Testis (tissue), 5 donors: ENCODE measurements at places on chromosomes 11 and 22. TPM values are rescaled to one million over a fixed set of nuclear protein-coding genes. Genes with fewer than 3 reads are reported as not detected.

GRCh38 chr11:103920933-103921332 is 115.5 kb upstream of the DDI1 start:
- no peaks in the 10 kb centered on the region for H3K27me3 ChIP-seq
- H3K36me3 ChIP-seq = no peaks in the 10 kb centered on the region
- no peaks in the 10 kb centered on the region for H3K4me1 ChIP-seq
- no peak for DNase-seq
- no peak overlapping the region for H3K27ac ChIP-seq

MTFP1 gene
- total RNA-seq = 9.3 TPM

DNA sequence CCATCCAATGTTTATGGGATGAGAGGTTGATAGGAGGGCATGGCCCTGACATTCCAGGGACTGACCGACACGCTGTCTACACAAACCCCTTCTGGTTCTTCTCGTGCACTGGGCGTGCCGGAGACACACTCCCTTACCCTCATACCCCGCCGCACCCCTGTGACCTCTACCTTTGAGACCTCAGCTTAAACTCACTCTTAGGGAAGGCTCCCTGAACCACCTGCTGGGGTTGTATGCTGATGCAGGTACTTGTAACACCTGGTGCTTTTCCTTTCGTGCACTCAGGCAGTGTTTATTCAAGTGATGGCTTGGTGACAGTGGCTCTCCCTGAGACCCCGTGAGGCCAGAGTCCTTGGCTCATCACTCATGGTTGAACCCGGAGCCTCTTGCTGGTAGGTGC is 12.0 kb downstream of the PPARA start:
- no peak overlapping the region for H3K27ac ChIP-seq
- no peaks in the 10 kb centered on the region for H3K36me3 ChIP-seq
- H3K4me1 ChIP-seq = no peaks in the 10 kb centered on the region
- H3K27me3 ChIP-seq = no peaks in the 10 kb centered on the region
- no peak overlapping the region for H3K4me3 ChIP-seq
- DNase-seq = no peak

GRCh38 chr11:77039491-77040400 is 5.5 kb downstream of the B3GNT6 start:
- H3K4me1 ChIP-seq = peaks cover 9% of the 10 kb centered on the region
- peak overlapping the region; percentile 50 for H3K4me3 ChIP-seq
- DNase-seq = peak; percentile 81

DNA sequence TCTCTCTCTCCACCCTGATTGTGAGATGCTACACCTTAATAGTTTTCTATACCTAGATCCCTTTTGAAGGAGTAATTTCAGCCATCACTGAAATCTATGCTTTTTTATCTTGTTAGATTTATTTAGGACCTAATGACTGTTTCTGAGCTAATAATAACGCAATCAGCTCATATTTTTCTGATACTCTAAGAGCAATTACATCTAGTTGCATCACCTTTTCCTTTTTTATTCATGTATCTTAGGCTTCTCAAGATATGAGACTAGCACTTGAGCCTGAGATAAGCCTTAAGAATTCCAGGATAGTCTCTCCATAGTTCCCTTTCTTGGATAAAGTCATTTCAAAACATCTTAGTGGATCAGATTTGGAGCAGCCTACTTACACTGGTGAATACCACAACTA is 25.1 kb upstream of the CAVIN3 start:
- DNase-seq = no peak
- H3K4me1 ChIP-seq = no peaks in the 10 kb centered on the region
- no peak overlapping the region for H3K4me3 ChIP-seq
- H3K27me3 ChIP-seq = no peaks in the 10 kb centered on the region
- no peak overlapping the region for H3K27ac ChIP-seq
- no peaks in the 10 kb centered on the region for H3K36me3 ChIP-seq

- no peaks in the 10 kb centered on the region for H3K27me3 ChIP-seq
- no peak overlapping the region for H3K27ac ChIP-seq
- H3K36me3 ChIP-seq = no peaks in the 10 kb centered on the region
- no peak overlapping the region for H3K4me3 ChIP-seq
- no peak for DNase-seq
- peaks cover 8% of the 10 kb centered on the region for H3K4me1 ChIP-seq
These were observed 96.0 kb downstream of the WNT7B start for GRCh38 chr22:45880716-45881523.

OR8G1 gene
- total RNA-seq = 1.2 TPM

GRCh38 chr22:35442471-35442870 is 42.5 kb downstream of the MCM5 start:
- no peaks in the 10 kb centered on the region for H3K4me1 ChIP-seq
- H3K36me3 ChIP-seq = no peaks in the 10 kb centered on the region
- no peak overlapping the region for H3K4me3 ChIP-seq
- H3K27ac ChIP-seq = no peak overlapping the region
- no peaks in the 10 kb centered on the region for H3K27me3 ChIP-seq

LSP1 gene
- 13.0 TPM for total RNA-seq

FREY1 gene
- total RNA-seq = 22.7 TPM

C11orf97 gene
- total RNA-seq = 10.4 TPM

DNA sequence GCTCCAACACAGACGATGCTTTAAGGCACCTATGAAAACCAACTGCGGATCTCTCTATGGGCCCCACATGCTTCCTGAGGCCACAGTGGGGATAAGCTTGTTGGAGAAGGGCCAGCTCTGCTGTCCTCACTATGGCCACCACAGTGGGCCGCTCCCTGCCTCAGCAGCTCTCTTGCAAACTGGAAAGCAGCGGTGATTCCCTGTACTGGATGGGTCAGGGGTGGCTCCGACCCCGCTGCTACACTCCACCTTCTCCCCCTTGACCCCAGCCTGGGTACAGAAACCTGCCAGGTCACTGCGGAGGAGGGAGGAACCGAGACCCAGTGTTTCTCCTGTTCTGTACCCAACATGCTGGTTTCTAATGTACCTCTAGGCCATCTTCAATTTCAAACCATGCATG is 403.9 kb downstream of the CTTN start:
- H3K27me3 ChIP-seq = no peaks in the 10 kb centered on the region
- no peak overlapping the region for H3K4me3 ChIP-seq
- H3K36me3 ChIP-seq = no peaks in the 10 kb centered on the region
- H3K27ac ChIP-seq = no peak overlapping the region

- H3K4me1 ChIP-seq = no peaks in the 10 kb centered on the region
- no peak overlapping the region for H3K4me3 ChIP-seq
- no peak for DNase-seq
- H3K36me3 ChIP-seq = no peaks in the 10 kb centered on the region
- H3K27me3 ChIP-seq = no peaks in the 10 kb centered on the region
These were observed 47.6 kb upstream of the PARVG start for GRCh38 chr22:44133161-44133560.

DNA sequence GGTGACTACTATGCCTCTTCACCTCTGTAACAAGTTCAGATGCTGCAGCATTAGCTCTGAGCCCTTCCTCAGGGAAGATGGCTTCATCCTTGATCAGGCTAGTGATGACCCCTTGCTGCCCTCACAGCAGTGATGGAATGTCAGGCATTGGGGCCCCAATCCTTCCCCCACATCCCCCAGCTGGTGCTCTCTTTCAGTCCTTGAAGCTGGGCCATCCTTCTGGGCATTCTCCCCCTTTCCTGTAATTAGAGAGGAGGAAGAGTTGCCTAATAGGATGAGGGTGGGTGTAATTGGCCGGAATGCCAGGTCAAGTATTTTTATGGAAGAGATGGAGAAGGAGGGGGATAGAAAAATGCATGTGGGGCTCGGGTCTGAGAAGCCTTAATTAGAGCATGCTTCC is 62.6 kb downstream of the TRAF6 start:
- no peaks in the 10 kb centered on the region for H3K27me3 ChIP-seq
- DNase-seq = no peak
- H3K27ac ChIP-seq = no peak overlapping the region
- H3K4me3 ChIP-seq = no peak overlapping the region

- H3K27me3 ChIP-seq = no peaks in the 10 kb centered on the region
- no peak overlapping the region for H3K4me3 ChIP-seq
- H3K4me1 ChIP-seq = peaks cover 15% of the 10 kb centered on the region
- no peak for DNase-seq
- H3K27ac ChIP-seq = no peak overlapping the region
These were observed 2.5 kb downstream of the LIF start for GRCh38 chr22:30244066-30244465.

DNA sequence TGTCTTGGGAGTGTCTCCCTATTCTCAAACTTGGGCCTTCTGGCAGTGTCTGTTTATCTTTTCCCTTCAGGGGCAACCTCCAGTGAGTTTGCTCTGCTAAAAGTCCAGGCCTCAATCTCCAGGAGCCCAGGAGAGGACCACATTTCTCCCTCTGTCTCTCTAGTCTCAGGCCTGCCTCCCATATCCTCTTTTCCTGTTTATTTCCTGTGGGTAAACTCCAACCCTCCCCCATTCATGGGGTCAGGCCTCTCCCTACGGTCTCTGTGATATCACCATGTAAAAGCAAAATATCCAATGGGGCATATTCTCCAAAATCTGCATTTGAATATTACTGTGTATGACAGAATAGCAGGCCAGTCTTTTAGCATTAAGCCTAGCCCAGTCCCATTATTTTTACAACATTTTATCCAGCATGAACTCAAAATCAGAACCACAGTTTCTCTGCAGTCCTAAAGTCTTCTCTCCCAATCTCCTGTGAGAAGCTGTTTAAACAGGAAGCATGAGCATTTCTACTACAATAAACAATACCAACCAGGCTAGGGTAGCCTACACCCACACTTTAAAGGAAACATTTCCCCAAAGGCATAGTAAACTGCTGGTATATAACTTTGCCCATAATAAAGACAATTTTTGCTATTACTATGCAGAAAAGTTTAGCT is 18.0 kb upstream of the TMEM135 start:
- no peaks in the 10 kb centered on the region for H3K27me3 ChIP-seq
- no peaks in the 10 kb centered on the region for H3K36me3 ChIP-seq
- DNase-seq = no peak

DNA sequence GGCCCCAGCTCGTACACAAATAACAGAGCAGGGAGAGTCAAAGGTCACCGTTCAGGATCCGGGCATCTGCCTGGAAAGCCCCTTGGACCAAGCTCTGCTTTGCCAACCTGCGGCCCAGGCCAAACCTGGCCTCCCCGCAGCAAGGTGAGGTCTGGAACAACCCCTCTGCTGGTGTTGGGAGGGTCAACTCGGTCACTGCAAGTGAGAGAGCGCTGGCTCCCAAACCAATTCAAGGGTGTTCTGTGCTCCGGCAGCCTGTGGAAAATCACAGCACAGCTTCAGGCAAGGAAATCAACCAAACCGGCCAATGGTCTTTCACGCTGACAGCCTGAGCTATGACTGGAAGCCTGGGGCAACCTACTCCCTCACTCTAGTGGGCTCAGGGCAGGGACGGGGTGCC is 63.4 kb downstream of the MYH9 start:
- no peaks in the 10 kb centered on the region for H3K36me3 ChIP-seq
- no peaks in the 10 kb centered on the region for H3K27me3 ChIP-seq
- no peak overlapping the region for H3K4me3 ChIP-seq
- peak overlapping the region; percentile 92 for H3K27ac ChIP-seq

DNA sequence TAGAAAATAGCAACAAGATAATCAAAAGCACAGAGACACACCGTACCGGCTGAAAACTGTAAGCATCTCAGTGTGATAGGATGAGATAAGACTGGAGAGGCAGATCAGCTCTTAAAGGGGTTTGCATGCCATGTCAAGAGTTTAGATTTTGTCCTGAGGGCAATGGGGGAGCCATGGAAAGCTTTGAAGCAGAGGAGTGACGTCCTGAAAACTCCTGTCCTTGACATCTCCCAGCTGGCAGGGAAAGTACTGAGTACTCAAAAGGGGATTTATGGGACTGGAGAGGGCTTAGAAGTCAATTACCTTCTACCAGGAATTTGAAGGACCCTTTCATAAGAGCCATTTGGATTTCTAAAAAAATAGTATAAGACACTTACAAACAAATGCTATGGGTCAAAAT is 420.5 kb upstream of the NARS2 start:
- DNase-seq = no peak
- no peaks in the 10 kb centered on the region for H3K27me3 ChIP-seq

DNA sequence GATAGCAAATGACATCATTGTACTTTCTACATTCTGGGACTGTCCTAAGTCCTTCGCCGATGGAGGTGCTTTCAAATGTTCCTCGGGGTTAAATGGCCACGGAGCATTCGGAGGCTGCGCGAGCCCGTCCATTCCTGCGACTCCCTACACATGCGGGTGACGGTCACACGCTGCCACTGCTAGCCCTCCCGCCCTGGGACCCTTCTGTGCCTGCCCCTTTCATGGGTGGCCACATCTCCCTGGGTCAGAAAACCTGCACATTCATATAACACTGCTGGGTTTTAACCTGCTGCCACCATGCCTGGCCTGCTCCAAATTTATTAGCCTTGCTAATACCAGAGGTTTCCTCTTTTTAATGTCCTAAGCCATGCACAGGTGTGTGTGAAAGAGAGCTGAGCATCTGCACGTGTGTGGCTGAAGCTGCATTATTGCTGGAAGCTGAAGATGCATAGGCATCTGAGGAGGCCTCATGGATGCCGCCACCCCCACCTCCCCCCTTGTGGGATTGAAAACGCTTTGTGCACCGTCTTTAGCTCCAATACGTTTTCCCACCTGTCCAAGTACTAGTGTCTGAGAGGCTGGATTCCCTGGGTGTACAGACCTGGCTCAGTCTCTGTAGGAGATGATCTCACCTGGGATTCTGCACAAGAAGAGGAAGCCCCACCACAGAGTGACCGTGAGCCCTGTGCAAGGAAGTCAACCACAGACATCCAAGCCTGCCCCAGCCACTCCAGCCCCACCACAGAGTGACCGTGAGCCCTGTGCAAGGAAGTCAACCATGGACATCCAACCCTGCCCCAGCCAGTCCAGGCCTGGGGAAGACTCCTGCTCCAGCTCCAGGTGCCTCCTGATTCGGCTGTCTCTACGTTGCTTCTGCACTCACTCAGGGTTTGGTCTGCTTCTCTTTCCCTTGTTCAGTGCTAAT is 626.4 kb downstream of the BRD1 start:
- no peaks in the 10 kb centered on the region for H3K27me3 ChIP-seq
- no peak for DNase-seq
- no peaks in the 10 kb centered on the region for H3K36me3 ChIP-seq

- H3K27me3 ChIP-seq = no peaks in the 10 kb centered on the region
- H3K27ac ChIP-seq = no peak overlapping the region
- H3K4me3 ChIP-seq = no peak overlapping the region
- DNase-seq = no peak
- H3K4me1 ChIP-seq = no peaks in the 10 kb centered on the region
These were observed 72.7 kb upstream of the PPP6R3 start for GRCh38 chr11:68387840-68388239.

- no peaks in the 10 kb centered on the region for H3K4me1 ChIP-seq
- no peaks in the 10 kb centered on the region for H3K27me3 ChIP-seq
- peak overlapping the region; percentile 32 for H3K4me3 ChIP-seq
- DNase-seq = peak; percentile 63
- H3K36me3 ChIP-seq = no peaks in the 10 kb centered on the region
These were observed 202.9 kb downstream of the MIAT start for GRCh38 chr22:26860301-26860700.

DNA sequence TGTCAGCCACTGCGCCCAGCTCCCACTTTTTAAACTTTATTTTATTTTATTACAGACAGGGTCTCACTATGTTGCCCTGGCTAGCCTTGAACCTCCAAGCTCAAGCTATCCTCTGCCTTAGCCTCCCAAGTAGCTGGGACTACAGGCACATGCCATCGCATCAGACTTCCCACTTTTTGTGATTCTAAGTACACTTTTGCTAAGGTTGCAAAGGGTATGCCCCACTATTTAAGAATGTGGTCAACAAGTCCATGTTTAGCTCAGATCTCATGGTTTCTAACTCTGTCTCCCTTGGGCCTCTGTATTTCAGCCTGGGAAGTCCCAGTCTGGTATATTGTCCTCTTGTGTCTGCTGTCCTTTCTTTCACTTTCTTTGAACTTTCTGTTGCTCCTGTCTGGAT is 35.3 kb downstream of the EXPH5 start:
- no peaks in the 10 kb centered on the region for H3K4me1 ChIP-seq
- DNase-seq = no peak
- no peak overlapping the region for H3K27ac ChIP-seq
- H3K36me3 ChIP-seq = no peaks in the 10 kb centered on the region
- no peaks in the 10 kb centered on the region for H3K27me3 ChIP-seq

FRMD8 gene
- 92.5 TPM for total RNA-seq

RAPSN gene
- 0.63 TPM for total RNA-seq

RNASEH2C gene
- 71.1 TPM for total RNA-seq

PIH1D2 gene
- 59.5 TPM for total RNA-seq
